ENCODE measurements at places on chromosomes 3 and 15.

DNA sequence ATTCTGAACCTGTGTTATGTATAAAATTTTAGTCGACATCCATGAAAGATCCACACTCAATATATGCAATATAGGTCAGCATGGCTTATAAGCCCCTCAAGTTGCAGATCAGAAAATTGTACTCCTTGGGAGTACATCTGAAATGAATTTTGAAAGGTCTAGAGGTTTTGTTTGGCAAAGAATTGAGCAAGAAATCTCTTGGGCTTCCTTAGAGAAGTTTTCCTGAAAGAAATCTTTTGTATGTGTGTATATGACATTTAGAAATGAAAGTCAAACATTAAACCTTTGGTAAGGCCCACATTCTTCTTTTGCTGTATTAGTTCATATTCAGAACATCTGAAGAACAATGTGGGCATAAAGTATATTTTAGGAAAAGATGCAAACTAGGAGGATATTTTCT, 1006.6 kb downstream of the NAALADL2 start:
- DNase-seq, result no peak

- no peak for DNase-seq
These were observed 200.7 kb downstream of the TLE3 start for GRCh38 chr15:69897061-69897460.

DNA sequence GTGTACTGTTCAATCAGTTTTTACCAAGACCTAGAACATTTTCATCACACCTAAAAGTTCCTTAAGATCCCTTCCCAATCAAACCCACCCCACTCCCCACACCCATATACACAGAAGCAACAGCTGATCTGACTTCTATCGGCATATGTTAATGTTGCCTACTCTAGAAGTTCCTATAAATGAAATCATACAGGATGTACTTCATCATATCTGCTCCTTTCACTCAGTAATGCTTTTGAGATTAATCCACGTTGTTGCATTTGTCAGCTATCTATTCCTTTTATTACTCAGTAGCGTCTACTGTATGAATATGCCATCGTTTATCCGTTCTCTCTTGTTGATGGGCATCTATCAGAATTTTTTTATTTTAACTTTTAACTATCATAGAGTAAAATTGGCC, 14.3 kb upstream of the FILIP1L start:
- DNase-seq, result no peak

- DNase-seq, result no peak
These were observed 35.9 kb upstream of the CMSS1 start for GRCh38 chr3:99781761-99782160.

DNA sequence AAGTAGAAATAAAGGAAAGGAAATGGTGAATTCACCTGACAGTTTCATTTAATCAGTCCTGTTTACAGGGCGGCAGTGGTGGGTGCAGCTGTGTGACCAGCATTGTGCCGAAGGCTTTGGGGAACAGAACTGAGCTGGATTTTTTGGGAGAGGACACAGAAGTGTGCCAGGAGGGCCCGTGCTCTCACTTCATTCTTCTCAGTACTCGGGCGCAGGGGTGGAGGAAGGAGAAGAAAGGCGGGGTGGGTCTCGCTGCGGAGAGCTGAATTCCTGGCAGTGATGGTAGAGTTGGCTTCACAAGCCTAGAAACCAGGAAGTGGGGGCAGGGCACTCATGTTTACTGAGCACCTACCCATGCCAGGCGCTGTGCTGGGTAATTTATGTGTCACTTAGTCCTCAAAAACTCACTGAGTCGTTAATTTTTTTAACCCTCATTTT, 64.6 kb downstream of the CRTC3 start:
- peak; percentile 62 for DNase-seq

DNA sequence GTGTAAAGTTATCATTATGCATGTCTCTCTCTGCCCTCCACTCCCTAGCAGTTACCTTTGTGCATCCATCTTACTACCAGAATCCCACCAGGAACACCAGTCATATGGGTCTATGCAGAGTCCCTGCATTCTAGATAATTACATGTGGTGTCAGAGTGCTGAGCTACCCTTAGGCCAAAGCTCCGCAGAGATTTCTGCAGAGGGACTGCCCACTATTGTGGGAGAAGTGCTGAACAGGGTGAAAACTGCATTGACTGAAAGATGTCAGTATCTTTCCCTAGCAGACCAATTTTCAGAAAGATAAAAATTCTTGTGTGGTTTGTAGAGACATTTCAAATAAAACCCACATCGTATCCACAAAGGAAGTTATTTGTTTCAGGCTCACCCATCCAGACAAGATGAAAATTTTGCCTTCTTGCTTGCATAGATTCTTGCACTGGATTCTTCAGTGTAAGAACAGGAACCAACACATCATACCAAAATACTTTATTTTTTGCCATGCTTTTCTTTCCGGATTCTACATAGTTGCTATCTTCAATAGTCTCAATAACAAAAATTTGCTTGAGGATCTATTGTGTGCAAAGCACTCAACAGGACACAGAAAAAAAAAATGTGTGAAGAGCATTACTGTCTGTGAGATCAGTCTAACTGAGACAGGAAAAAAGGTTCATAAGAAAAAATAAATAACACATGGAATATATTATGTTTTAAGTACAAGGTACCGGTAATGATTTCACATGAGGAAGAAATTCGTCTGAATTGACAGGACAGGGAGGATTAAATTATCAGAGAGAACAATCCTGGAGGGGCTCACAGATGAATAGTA, 32.0 kb upstream of the CCDC80 start:
- no peak for DNase-seq

- DNase-seq, result peak; percentile 21
These were observed 4.6 kb downstream of the WDR53 start for GRCh38 chr3:196563721-196564225.

DNA sequence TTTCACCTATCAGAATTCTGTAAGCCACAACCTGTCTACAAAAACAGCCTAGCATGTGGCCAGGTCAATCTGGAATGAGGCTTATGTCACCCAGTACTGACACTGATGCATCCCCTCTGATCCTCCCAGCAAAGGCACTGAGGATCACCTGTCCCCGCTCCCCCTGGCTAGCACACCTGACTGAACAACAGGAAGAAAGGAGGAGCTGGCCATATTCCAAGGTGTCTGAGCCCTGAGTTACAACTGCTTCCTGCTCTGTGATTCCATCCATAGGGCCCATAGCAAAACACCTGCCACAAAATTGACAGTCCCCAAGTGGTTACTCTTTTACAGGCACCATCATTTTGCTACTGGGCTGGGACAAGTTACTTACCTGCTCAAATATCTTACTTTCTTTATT, 555.5 kb upstream of the CFAP20DC start:
- no peak for DNase-seq

DNA sequence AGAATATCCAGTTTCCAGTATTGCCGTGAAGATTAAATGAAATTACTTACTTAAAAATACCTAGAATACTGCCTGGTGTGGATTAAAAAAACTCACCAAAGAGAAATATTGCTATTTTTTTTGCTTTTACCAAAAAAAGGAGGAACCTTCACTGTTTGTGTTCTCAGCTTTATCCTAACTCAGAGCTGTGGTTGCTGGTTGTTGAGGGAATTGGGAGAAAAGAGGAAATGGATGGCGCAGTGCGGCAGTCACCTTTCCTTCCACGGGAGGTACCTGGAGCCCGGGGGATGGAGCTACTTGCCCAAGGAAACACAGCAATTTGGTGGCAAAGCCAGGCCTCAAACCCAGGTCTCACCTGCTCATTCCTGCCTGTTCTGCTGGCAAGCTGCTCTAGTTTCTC, 270.3 kb downstream of the RPLP1 start:
- no peak for DNase-seq

- DNase-seq, result no peak
These were observed 127.6 kb upstream of the GBE1 start for GRCh38 chr3:81888914-81889557.

- no peak for DNase-seq
These were observed 52.7 kb downstream of the NFKBIZ start for GRCh38 chr3:101902041-101902440.

DNA sequence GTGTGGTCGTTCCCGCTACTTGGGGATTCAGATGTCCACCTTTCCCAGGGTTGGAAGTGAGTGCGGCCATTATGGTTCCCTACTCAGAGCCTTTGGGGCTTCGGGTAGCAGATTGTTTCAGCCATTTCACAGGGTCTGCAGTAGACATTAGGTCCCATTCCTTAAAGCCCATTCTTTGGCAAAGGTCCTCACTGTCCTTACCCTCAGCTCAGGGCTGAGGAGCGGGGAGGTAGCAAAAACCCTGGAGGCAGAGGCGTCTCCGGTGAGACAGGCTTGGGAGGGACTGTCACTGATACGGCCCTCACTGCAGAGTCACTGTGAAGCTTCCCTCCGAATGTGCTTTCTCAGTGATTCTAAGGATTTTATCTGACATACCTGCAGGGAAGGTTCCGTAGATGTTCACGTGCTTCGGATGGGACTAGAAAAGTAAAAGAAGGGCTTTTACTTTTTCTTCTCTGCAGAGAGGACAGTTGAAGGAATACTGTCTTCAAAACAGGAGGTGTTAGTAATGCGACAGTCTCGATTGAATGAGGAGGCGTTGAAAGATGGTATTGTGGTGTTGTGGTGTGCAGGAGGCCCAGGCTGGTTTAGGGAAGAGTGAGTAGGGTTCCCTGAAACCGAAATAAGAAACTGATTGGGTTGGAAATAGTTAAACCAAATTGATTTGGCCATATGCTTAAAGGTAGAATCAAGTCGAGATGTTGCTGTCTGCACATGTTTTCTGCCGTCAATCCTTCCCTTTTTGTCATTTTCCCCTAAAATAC, 630 bp downstream of the ATP6V1A start:
- DNase-seq, result peak; percentile 20

DNA sequence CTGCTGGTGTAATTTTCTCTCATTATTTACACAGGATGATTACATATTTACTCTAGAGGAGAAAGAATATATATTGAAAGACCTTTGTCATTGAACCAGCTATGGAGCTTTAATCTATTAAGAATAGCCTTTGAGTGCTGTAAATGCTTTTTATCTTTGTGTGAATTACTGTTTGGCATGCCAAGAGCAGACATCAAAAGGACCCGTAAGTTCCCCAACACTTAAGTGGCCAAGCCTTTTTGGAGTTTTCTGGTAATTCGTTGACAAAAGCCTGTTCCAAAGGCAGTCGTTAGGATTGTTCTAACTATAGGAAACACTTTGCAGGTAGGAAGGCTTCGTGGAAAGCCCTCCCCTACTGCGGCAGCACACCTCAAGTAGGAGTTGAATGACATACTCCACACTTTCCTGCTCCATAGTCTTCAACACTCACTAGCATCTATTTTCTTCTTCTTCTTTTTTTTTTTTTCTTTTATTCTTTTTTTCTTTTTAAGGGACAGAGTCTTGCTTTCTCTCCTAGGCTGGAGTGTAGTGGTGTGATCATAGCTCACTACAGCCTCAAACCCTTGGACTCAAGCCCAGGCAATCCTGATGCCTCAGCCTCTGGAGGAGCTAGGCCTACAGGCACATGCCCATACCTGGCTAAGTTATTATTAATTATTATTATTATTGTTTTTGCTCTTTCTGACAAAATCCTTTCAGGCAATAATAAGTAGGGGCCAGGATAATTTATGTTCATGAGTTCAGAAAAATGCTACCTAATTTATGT, 98.6 kb downstream of the SUCNR1 start:
- no peak for DNase-seq

- DNase-seq, result no peak
These were observed 21.7 kb downstream of the SEMA3G start for GRCh38 chr3:52423173-52423572.

- DNase-seq, result no peak
These were observed 449.6 kb upstream of the TGFBR2 start for GRCh38 chr3:30156586-30157498.

DNA sequence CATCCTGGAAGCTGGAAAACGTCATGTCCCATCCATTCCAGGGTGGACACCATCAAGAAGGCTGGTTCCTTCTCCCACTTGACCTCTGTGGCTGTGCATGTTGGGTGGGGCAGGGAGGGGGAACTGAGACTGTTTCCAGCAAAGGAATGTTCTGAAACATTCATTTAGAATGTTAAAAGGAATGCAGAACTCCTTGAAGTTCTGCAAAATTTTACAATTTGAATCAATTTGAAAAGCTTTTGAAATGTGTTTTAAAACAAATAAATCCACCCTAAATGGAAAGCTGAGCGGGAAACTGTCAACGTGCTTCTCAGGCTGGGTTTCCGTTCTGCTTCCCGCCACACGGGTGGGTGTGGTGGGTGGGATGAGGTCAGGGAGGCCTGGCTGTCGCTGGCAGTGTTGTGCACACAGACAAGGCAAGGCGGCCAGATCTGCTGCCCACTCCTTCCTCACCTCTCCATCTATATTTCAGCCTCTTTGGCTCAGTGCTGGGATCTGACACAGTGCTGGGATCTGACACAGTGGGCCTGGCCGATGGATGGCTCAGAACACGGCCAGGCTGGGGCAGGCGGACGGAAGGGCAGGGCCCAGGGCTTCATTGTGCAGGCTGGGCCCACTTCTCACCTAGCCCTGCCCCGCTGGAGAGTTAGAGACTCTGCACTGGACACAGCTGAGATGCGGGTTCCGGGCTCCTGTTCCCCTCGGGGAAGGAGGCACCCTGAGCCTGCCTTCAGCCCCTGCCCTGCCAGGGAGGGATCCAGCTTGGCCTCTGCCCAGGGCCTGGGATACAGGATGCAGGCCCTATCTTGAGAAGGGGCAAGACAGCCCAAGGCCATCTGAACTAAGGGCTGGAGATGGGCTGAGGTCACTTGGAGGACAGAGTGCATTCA, 110.4 kb downstream of the TMEM266 start:
- no peak for DNase-seq

DNA sequence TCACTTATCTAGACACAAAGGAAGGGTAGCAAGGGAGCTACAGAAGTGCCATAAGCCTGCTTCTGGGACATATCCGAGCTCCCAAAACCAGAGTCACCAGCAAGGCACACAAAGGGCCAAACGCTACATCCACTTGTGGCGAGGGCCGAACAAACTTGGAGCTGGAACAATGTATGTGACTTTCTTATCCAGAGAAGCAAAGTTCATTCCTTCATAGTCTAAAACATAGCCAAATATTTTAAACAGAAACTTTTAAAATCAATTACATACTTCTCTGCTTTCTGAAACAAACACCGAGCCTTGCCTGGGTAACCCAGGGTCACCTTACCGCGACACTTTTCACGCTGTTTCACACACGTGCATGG, 15.9 kb downstream of the ZXDC start:
- DNase-seq, result no peak

DNA sequence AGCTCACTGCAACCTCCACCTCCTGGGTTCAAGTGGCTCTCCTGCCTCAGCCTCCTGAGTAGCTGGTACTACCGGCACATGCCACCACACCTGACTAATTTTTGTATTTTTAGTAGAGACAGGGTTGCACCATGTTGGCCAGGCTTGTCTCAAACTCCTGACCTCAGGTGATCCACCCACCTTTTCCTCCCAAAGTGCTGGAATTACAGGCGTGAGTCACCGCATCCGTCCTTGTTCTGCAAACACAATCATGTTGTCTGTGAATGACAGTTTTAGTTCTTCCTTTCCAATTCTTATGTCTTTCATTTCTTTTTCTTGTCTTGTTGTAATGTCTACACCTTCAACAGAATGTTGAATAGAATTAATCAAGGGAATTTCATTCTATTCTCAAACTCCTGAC, 16.3 kb upstream of the SMCO1 start:
- no peak for DNase-seq

Data from activated T-helper 9 cell treated with anti-CD3 and anti-CD28 coated beads, Interleukin-2, amount 50 U/mL, for 16 hours (primary cell).